ENCODE measurements at places on chromosomes 4 and X.

- DNase-seq: no peak
Observed at GRCh38 chr4:32163125-32163524, 1443.0 kb downstream of the PCDH7 start.

DNA sequence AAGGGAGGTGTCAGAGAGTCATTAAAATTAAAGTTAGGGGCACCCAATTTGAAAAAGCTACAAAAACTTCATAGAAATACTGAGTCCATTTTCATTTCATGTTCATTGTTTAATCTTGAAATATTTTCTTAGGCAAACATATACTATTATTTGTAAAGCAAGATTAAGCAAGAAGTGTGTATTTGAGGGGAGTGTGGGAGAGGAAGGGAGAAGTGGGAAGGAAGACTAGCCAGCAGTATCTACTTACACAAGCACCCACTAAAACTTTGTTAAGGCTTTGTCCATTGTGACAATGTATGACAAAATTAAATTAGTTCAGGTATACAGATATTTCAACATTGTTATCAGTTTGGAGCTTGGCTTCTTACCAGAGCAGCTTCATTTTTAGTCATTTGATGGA is 222.9 kb downstream of the ARHGAP24 start:
- no peak for DNase-seq

GRCh38 chr4:185405296-185405999 is 8.8 kb downstream of the ANKRD37 start:
- DNase-seq: no peak

- no peak for DNase-seq
Observed at GRCh38 chr4:40238008-40238699, 41.3 kb downstream of the RHOH start.

DNA sequence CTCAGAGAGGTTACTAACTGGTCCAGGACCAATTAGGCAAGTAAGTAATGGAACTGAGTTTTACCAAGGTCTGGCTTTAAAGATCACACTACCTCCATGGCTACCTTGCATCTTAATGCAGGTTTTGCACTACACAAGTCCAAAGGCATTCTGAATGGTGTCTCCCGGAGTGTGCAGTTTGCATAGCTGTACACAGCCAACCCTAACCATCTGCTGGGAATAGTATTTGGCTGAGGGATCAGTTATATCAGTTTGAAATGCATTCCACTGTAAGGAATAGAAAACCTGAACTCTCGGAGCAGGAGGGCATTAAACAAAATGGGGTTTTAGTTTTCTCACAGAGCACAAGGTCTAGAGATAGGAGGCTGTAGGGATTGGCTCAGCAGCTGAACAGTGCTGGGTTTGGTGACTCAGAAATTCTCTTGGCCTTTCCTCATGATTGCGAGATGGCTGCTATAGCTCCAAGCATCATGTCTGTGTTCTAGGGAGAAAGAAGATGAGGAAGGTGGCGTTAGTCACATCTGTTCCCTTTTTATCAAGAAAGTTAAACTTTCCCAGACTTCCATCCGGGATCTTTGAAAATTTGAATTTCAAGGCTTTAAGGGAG is 177.1 kb downstream of the NHS start:
- no peak for DNase-seq

- no peak for DNase-seq
Observed at GRCh38 chr4:187256897-187257296, 533.2 kb upstream of the FAT1 start.

- DNase-seq: no peak
Observed at GRCh38 chr4:56430203-56430602, 5.2 kb downstream of the PPAT start.

- no peak for DNase-seq
Observed at GRCh38 chr4:188941524-188942119, 802.4 kb downstream of the TRIML1 start.

DNA sequence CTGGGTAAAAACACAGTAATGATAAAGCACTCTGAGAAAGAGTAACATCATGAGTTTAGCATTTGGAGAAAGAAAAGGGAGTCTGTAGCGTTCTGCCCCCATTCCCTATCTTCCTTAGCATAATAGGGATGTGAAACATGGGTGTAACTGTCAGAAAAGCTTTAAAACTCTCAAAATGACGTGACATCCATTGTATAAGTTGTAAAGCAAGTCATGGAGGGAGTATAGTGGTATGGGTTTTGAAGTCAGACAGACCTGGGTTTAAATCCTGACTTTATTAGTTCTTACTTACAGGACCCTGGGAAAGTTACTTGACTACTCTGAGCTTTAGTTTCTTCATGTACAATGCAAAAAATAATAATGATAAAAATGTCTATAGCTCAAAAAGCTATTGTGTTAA is 17.1 kb downstream of the FBXO8 start:
- DNase-seq: no peak

GRCh38 chr4:8725071-8725841 is 132.7 kb downstream of the CPZ start:
- no peak for DNase-seq

- no peak for DNase-seq
Observed at GRCh38 chr4:112589206-112589605, 47.5 kb downstream of the ZGRF1 start.

DNA sequence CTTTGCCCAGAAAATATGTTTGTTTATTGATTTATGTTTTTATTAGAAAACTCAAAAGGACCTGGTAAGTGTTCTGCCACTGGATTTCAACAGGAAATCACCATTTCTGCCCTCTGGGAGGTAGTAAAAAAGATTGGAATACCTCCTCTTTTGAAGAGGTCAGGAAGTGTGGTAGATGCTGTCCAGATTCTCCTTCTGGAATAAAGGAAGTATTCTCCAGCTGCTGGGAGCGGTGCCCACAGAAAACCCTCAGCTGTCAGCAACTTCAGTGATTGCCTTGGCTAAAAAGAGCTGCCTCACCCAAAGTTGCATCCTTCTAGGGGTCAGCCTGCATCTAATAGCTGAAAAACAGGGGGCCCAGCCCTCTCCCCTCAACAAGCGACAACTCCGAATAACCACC is 13.8 kb upstream of the ZNF674 start:
- DNase-seq: no peak

GRCh38 chrX:133190877-133191738 is 27.0 kb downstream of the TFDP3 start:
- DNase-seq: no peak

DNA sequence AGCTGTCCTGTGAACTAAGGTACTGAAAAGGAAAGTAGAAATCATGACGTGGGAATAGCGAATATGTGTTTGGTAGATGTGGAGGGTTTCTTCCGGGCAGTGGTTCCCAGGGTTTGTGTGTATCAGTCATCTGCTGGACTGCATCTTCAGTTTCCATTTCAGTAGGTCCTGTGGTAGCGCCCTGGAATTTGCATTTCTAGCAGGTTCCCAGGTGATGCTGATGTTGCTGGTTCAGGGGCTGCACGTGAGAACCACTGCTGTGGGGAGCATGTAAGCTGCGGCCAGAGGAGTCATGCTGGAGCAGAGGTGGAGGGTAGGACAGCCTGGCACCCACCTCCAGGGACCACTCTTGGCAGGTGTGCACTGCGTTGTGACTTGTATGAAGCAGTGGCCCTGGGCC is 47.1 kb downstream of the ARHGAP10 start:
- no peak for DNase-seq

DNA sequence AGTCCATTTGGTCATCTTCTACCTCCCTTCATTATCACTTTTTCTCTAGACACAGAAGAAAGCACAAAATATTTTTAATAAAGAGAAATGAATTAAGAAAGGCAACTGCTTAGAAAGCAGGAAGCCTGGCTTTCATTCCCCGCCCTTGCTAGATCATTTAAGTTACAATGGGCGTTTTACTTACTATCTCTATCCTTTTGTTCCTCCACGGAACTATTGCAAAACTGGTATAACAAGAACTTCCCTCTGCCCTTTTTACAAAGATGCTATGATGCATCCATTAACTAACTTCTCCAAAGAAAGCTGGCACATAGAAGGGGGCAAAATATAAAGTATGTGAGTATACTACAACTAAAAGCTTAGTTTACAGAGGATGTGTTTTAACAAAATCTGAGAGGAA is 434.5 kb upstream of the FTHL17 start:
- no peak for DNase-seq
